ENCODE measurements at places on chromosomes 7 and 10. TPM values are rescaled to one million over a fixed set of nuclear protein-coding genes. Genes with fewer than 3 reads are reported as not detected.

GRCh38 chr10:31213959-31214358, 105.1 kb upstream of the ZEB1 start:
- H3K4me1 ChIP-seq = no peaks in the 10 kb centered on the region
- H3K36me3 ChIP-seq = no peaks in the 10 kb centered on the region
- no peak overlapping the region for H3K27ac ChIP-seq
- no peak for DNase-seq
- H3K4me3 ChIP-seq = no peak overlapping the region
- no peaks in the 10 kb centered on the region for H3K27me3 ChIP-seq

DNA sequence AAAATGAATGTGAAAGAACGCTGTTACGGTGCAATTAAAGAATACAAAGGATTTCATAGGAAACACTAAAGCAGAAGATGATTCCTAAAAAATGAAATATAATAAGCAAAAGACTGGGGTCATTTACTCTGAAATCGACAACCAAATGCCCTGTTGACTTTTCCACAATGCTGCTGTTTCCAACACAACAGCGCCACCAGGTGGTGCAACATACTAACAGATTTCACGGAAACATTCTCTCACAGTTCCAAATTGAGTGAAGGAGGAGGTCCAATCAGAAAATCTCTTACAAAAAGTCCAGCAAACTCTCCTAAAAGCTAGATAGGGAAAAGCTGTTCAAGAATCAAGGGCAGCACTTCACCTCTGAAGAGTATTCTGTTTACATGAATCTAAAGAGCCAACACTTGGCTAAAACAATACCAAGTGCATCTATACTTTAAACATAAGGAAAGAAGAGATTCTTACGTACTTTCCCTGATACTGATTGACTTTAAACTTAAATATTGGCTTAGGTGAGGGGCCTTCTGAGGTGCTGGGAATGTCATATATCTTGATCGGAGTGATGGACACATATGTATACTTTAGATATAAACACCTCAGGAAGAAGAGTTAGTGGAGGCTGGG, 55.9 kb downstream of the UPF2 start:
- H3K27ac ChIP-seq = no peak overlapping the region
- DNase-seq = peak; percentile 86
- H3K4me3 ChIP-seq = no peak overlapping the region
- H3K4me1 ChIP-seq = no peaks in the 10 kb centered on the region

GRCh38 chr7:1698951-1699350, 28.9 kb downstream of the ELFN1 start:
- H3K27me3 ChIP-seq = no peaks in the 10 kb centered on the region
- no peaks in the 10 kb centered on the region for H3K36me3 ChIP-seq
- peaks cover 10% of the 10 kb centered on the region for H3K4me1 ChIP-seq
- no peak overlapping the region for H3K4me3 ChIP-seq
- no peak overlapping the region for H3K27ac ChIP-seq

DNA sequence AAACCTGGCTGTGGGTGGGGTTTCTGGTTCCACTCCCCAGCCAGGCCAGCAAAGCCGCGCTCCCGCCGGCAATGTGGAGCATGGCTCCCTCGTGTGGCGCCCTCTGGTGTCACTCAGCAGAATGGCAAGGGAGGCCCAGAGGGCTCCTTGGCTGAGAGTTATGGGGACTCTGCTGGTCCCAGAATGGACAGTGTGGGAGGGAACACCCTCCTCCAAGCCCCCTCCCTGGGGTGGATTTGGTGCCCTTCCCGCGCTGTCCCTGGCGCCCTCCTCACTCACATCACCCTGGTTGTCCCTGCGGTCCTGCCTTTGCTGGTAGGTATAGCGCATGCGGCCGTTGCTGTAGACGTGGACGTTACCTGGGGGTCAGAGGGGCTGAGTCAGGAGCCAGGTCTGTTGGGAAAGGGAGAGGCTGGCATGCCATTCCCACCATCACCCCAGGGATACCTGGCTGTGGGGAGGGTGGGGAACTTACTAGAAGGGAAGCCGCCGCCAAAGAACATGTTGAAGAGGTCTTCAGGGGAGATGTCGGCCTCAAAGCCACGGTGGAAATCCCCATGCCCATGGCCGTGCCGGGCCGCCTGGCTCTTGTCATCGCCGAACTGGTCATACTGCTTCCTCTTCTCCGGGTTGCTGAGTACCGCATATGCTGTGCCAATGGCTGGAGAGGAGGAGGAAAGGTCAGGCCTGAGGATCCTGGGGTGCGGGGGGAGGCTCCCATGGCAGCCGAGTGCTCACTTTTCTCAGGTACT, 14.0 kb downstream of the DNAJB12 start:
- peaks cover 24% of the 10 kb centered on the region for H3K36me3 ChIP-seq
- H3K27me3 ChIP-seq = no peaks in the 10 kb centered on the region
- H3K4me3 ChIP-seq = no peak overlapping the region
- peaks cover 14% of the 10 kb centered on the region for H3K4me1 ChIP-seq
- peak; percentile 51 for DNase-seq
- H3K27ac ChIP-seq = no peak overlapping the region

Gene UNCX
- 0.30 TPM for total RNA-seq

DNA sequence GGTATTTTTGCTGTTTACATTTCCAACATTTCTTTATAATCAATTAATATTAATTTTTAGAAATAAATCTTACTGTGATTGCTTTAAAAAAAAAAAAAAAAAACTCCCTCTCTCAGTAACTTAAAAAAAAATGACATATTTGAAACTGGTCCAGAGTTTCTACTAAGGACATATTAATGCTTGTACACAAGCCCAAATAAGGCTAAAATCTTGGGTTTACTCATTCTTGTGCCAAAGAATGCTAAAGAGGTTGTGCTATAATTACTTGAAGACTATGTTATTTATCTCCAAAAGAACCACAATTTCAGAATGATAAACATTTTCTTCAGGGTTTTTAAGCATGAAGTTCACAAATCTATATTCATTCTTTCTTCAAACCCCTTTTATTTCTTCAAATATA, 39.4 kb upstream of the PHF14 start:
- peaks cover 62% of the 10 kb centered on the region for H3K36me3 ChIP-seq
- H3K4me1 ChIP-seq = peaks cover 5% of the 10 kb centered on the region
- H3K27ac ChIP-seq = no peak overlapping the region
- H3K27me3 ChIP-seq = no peaks in the 10 kb centered on the region

DNA sequence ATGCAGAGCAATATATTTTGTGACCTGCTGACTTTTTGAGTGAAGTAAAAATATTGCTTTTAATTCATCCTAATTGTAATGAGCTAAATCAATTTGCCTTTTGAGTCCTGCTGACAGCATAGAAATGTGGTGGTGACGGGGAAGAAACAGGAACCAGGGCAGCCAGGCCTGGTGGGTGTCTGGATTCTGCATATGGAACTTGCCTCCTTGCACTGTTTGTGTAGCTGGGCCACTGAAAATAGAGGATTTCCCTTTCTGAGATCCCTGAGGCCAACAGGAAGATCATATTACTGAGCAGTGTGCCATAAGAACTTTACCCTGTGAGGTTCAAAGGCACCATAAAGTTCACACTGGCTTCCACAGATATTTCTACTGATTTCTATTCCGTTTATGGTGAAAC, 488.4 kb upstream of the AKR1E2 start:
- no peak for DNase-seq
- H3K27ac ChIP-seq = no peak overlapping the region
- H3K4me3 ChIP-seq = no peak overlapping the region
- H3K36me3 ChIP-seq = no peaks in the 10 kb centered on the region

GRCh38 chr7:78149787-78150186, 351.2 kb downstream of the PHTF2 start:
- H3K36me3 ChIP-seq = no peaks in the 10 kb centered on the region
- no peak overlapping the region for H3K4me3 ChIP-seq
- H3K27me3 ChIP-seq = no peaks in the 10 kb centered on the region

Gene CFAP43
- not detected for total RNA-seq

GRCh38 chr10:116972131-116972530, 32.9 kb downstream of the SHTN1 start:
- H3K27me3 ChIP-seq = no peaks in the 10 kb centered on the region
- H3K27ac ChIP-seq = no peak overlapping the region
- H3K36me3 ChIP-seq = no peaks in the 10 kb centered on the region
- no peak overlapping the region for H3K4me3 ChIP-seq
- H3K4me1 ChIP-seq = peaks cover 2% of the 10 kb centered on the region

DNA sequence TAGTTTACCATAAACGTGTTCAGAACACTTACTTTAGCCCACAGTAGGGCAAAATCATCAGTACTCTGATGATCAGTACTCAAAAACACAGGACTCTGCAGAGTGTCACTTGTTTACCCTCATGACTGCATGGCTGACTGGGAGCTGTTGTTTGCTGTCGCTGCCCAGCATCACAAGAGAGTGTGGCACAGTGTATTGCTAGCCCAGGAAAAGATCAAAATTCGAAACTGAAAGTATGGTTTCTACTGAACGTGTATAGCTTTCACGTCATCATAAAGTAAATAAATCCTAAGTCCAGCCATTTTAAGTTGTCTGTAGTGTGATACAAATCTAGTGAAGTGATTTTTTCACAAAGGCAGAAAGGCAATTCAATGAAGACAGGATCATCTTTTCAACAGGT, 184.6 kb downstream of the RAMP3 start:
- no peak overlapping the region for H3K4me3 ChIP-seq
- H3K4me1 ChIP-seq = no peaks in the 10 kb centered on the region
- H3K36me3 ChIP-seq = no peaks in the 10 kb centered on the region
- no peak for DNase-seq

Gene XRCC2
- 45.0 TPM for total RNA-seq

Gene CALML3
- not detected for total RNA-seq

GRCh38 chr7:132977234-132977633, 104.7 kb downstream of the CHCHD3 start:
- DNase-seq = no peak
- no peak overlapping the region for H3K4me3 ChIP-seq
- no peaks in the 10 kb centered on the region for H3K27me3 ChIP-seq

Gene FOXI2
- not detected for total RNA-seq

Gene CNPY1
- total RNA-seq = not detected

- H3K36me3 ChIP-seq = no peaks in the 10 kb centered on the region
- H3K27ac ChIP-seq = no peak overlapping the region
- H3K27me3 ChIP-seq = no peaks in the 10 kb centered on the region
These were observed 9.4 kb upstream of the PRKCQ start for GRCh38 chr10:6589287-6590094.

GRCh38 chr7:85535974-85536729, 349.3 kb upstream of the SEMA3D start:
- no peak overlapping the region for H3K4me3 ChIP-seq
- no peaks in the 10 kb centered on the region for H3K27me3 ChIP-seq
- no peak for DNase-seq
- H3K4me1 ChIP-seq = no peaks in the 10 kb centered on the region

- no peak overlapping the region for H3K27ac ChIP-seq
- H3K27me3 ChIP-seq = no peaks in the 10 kb centered on the region
- H3K4me3 ChIP-seq = no peak overlapping the region
- H3K36me3 ChIP-seq = no peaks in the 10 kb centered on the region
- DNase-seq = no peak
- peaks cover 9% of the 10 kb centered on the region for H3K4me1 ChIP-seq
These were observed 271.5 kb upstream of the TEX47 start for GRCh38 chr7:89067048-89067447.

GRCh38 chr10:92024700-92025099, 101.1 kb downstream of the BTAF1 start:
- H3K36me3 ChIP-seq = no peaks in the 10 kb centered on the region
- no peaks in the 10 kb centered on the region for H3K27me3 ChIP-seq
- H3K27ac ChIP-seq = no peak overlapping the region
- H3K4me3 ChIP-seq = no peak overlapping the region
- no peak for DNase-seq

DNA sequence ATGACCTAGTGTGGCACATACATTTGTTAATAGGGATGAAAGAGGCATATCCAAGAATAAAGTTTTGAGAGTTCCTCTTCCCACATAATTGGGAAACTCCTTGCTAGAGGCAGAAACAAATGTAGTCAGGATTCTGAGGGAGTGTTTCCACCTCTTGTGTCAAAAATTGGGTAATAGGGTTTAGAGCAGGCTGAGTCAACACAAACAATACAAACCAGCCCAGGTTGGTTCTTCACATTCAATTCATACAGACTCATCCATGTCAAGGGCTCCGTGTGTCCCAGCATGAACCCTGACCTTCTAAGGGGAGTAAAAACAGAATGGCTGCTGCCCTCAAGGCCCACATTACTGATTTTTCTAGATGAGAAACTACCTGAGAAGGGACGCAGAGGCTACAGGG, 75.3 kb downstream of the GLI3 start:
- H3K4me3 ChIP-seq = no peak overlapping the region
- H3K27me3 ChIP-seq = no peaks in the 10 kb centered on the region
- no peaks in the 10 kb centered on the region for H3K36me3 ChIP-seq
- peaks cover 8% of the 10 kb centered on the region for H3K4me1 ChIP-seq

- H3K27ac ChIP-seq = no peak overlapping the region
- no peak for DNase-seq
- H3K36me3 ChIP-seq = no peaks in the 10 kb centered on the region
- H3K27me3 ChIP-seq = no peaks in the 10 kb centered on the region
- H3K4me3 ChIP-seq = no peak overlapping the region
These were observed 213.2 kb upstream of the HPS1 start for GRCh38 chr10:98659951-98660350.

Gene PAX4
- total RNA-seq = not detected

DNA sequence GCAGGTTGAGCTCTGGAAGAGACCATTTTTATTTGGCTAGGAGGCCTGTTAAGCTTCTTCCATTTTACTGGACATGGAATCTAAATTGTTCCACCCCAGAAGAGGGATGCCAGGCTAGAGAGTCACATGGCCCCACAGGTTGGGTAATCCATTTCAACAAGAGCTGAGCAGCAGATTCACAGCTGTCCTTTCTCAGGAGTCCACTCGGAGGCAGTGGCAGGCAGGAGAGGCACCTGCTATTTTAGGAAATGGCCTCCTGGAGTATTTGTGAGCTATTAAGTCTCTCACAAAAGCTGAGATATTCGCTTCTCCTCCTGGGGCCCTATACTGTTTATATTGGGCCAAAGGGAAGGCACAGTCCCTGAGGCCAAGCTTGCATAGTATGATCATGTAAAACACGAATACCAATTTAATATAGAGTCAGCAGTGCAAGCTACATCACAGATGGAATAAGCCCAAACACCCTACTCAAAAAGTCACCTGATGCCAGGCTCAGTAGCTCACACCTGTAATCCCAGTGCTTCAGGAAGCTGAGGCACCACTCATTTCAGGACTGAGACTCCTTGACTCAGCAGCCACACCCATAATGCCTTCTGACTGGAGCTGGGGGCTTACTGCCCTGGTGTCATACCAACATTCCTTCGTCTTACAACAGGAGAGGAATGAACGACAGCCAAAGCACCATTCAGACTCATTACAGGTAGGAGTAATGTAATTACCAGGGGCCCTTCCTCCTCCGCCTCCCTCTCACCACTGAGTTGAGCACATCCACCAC, 124.1 kb downstream of the LMBR1 start:
- H3K27me3 ChIP-seq = no peaks in the 10 kb centered on the region
- no peak overlapping the region for H3K4me3 ChIP-seq
- no peak overlapping the region for H3K27ac ChIP-seq
- H3K36me3 ChIP-seq = no peaks in the 10 kb centered on the region

DNA sequence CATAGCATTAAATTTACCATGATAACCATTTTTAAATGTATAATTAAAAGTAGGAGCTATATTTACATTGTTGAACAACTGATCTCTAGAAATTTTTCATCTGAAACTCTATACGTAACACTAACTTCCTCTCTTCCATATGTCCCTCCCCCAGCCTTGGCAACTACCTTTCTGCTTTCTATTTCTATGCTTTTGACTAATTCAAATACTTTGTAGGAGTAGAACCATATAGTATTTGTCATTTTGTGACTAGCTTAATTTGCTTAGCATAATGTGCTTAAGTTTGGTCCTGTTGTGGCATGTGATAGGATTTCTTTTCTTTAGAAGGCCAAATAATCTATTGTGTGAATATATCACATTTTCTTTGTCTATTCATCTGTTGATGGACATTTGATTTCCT, 225.3 kb upstream of the POT1 start:
- no peak for DNase-seq
- no peak overlapping the region for H3K4me3 ChIP-seq
- peaks cover 11% of the 10 kb centered on the region for H3K4me1 ChIP-seq

Gene HSPA12A
- total RNA-seq = 0.79 TPM

Measured in SJCRH30 (cell line).